ENCODE measurements at places on chromosomes 2 and 18.

DNA sequence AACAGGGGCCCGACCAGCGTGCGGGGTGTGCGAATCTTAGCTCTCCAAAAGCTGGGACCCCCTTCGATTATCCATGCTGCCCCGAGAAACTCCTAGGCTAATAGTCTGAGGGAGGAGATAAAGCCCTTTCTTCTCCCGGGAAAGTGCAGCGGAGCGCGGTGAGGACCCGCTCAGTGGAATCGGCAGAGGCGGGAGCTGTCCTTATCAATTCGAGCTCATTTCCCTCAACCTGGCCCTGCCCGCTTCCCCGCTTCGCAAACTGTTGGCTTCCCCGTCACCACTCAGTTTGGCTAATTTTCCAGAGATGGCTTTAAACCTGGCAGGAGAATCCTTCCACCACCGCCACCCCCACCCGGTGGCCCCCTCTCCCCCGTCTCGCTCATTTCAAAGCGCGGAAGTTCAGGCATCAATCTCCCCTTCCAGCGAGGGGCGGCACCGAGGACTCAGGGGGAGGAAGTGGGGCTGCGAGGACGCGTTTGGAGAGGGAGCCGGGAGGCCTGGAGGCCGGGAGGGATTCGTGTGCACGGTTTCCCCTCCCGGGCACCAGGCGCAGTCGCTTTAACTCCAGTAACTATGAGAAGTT, 1.6 kb downstream of the KLHL14 start:
- no peak for DNase-seq

DNA sequence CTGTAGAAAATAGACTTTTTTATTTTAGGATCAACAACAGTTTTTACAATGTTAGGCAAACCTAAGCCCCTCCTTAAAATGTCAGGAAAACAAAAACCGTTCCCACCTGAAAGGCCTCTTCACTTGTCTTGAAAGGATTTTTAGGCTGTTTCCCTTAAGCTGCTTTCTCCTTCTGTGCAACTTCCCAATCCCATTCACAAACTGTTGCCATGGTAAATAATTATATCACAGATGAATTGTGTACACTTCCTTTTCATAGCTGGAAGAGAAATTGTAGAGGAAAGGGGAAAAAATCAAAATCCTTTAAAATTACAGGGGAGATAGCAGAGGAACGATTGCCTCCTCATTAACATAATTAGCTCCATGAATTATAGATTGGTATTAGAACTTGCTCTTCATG, 1488.0 kb upstream of the CELF4 start:
- DNase-seq: no peak

GRCh38 chr2:150484006-150484405, 3.5 kb downstream of the RND3 start:
- DNase-seq: no peak

DNA sequence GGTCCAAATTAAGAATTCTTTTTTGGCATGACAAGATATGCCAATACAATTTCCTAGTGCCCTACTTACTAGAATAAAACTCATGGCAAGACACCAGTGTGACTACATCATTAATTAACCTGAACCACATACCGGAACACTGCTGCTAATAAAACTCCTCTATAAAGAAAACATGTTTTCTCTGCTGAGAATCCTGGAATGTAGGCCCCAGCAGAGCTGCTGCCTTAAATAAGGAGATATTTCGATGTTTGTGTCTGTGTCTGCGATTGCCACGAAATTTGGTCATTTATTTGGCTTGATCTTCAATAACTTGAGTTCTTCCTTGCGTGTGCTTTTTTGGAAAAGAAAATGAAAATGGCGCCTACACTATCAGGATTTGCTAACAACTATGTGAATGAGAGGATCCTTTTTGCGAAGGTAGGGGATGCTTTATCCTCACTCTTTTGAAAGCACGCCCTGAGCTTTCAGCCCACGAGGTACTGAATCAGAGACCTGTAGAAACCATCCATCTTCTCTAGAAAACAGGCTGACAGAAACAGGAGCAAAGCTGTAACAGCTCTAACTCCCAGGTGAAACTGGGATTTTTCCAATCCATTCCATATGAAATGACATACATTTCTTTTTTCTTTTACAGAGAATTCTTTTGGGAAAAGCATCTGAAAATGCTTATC, 27.0 kb downstream of the KLF7 start:
- DNase-seq: no peak

DNA sequence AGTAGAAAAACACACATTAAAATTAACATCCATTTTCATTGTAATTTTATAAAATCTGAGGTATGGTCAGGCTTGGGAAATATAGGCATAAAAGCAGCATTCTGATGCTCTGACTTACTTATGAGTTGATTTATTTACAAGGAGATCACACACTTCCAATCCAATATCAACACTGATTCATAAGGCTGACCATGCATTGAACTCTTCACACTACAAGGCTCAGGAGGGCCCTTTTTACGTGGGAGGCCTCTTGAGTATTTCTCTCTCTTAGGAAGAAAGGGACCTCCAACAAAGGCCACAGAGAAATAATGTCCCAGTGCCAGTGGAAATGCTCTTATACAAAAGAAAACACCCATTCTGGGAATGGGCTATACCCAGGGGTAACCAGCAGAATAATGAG, 222.8 kb downstream of the NAPG start:
- no peak for DNase-seq

DNA sequence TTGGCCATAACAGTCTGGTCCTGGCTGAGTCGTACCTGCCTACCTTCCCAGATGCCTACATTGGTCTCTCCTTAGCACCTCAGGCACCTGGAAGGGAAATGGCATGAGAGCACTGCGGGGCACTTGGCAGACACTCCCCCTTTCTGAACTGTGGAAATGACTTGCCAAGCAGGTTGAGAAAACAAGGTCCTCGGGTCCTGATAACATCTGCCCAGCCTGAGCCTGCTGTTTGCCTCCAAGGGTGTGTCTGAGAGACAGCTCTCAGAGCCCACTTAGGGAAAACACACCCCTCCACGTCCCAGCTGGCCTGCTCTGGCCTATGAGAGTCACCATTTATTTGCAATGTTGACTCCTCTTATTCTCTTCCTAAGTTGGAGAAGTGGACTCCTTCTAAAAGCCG, 10.5 kb downstream of the FAM110C start:
- no peak for DNase-seq

GRCh38 chr2:219272356-219272755, 6.8 kb upstream of the DNAJB2 start:
- no peak for DNase-seq

- no peak for DNase-seq
Observed at GRCh38 chr2:126793885-126794613, 104.6 kb upstream of the TEX51 start.

Measured in central memory CD4-positive, alpha-beta T cell (primary cell).